Esophagus squamous epithelium (tissue), 5 donors: ENCODE measurements at places on chromosomes 7 and 10.
A peak's percentile ranks its signal among the peaks of the same experiment; 100 is the strongest.

DNA sequence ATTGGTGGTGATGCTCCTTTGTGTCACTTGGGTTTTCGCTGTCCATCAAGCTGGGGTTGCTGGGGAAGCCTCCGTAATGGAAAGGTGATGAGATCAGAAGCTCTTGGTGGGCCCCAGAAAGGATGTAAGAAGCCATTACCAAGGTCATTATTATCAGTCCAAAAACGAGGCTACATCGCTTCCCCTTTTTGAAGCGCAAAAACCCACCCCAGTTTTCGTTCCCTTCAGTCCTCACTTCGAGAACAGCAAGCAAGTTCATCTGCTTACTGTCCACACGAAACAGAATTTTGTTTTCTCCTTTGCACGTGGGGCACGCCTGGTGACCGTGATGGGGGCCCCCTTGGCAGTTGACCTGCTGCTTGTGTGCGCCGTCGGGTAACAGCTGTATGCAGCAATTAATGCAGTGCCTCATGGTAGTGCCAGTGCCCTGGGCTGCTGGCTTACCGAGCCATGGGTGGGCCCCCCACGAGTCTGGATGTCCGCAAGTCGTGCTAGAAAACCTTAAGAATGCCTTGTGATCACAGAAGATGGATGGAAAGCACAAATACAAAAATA lies 47.5 kb downstream of the CHST15 start:
- DNase-seq = no peak

GRCh38 chr10:121411004-121411403 lies 187.2 kb downstream of the FGFR2 start:
- DNase-seq = no peak

- DNase-seq = no peak
Measured at GRCh38 chr7:128951296-128951695, 13.6 kb downstream of the IRF5 start.

DNA sequence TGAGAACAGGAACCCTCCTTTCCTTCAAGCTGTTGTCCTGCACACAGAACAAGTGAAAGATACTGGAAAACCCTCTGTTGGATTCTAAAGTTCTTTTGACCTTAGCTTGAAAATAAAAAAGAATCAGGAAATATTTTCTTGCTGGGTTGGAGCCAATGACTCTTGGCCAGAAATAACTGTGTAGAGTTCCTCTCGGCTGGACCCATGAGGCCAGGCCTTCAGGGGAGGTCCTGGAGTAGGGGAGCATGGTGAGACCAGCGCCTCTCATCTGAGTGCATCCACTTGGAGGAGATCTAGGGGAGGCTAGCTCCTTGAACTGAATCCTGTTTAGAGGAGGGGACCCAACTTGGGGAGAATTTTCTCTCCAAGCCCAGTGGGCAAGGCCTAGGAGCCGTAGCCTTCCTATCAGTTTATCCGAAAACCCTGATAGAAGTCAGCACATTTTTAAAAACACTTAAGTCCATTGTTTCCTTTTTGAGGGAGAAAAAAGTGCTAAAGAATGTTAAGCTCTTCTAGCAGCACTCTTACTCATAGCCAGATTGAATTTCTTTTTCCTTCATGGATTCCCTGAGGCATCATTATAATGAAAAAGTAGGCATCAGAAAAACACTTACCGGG lies 635.7 kb upstream of the ANKRD30A start:
- DNase-seq = no peak

DNA sequence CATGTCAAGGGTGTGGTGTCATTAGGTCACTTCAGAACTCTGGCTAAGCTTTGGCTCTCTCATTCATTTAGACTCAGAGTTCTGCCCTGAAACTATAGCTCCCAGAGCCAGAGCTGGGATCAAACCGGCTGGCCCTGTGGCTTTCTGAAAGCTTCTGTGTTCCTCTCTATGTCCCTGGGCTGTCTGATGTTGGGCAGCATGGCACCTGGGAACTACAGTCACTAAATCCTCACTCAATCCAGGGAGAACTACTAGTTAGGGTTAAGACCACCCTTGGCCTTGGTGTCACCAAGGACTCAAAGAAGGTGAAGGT lies 13.2 kb downstream of the ATG9B start:
- DNase-seq = no peak

GRCh38 chr10:93422118-93422517 lies 60.0 kb downstream of the MYOF start:
- DNase-seq = no peak

- DNase-seq = no peak
Measured at GRCh38 chr7:51472873-51473272, 156.3 kb upstream of the COBL start.

DNA sequence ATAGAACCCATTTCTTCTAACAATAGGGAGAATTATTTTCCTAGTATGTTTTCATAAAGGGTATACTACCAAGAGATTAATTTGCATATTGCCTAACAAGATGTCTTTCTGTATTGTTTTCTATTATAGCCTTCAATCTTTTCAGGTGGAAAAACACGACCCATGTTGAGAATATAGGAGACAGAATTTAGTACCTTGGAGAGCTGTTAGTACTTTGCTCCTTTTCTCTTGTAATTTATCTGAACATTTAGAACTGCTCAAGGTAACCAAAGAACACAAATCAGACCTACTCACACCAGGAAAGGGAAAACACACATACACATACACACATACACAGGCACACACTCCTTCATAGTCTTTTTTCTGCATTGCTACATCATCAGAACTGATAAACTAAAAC lies 7.8 kb upstream of the TRDMT1 start:
- DNase-seq = no peak

DNA sequence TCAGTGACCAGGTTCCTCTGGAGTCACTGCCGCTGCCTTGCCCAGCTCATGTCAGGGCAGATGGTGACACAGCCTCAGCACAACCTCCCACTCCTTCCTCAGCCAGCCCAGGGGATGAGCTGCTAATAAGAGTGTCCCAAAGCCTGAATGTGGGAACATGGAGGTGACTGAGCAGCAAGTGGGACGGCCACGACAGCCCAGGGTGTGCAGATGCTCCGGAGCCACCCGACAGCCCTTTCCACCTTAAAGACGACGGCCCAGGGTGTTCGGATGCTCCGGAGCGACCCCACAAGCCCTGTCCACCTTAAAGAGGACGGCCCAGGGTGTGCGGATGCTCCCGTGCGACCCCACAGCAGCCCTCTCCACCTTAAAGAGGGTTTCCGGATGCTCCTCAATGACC lies 89.2 kb downstream of the DIP2C start:
- DNase-seq = no peak

GRCh38 chr10:35203745-35204144 lies 77.1 kb downstream of the CREM start:
- DNase-seq = no peak

- DNase-seq = no peak
Measured at GRCh38 chr7:148371280-148371937, 219.2 kb upstream of the C7orf33 start.

DNA sequence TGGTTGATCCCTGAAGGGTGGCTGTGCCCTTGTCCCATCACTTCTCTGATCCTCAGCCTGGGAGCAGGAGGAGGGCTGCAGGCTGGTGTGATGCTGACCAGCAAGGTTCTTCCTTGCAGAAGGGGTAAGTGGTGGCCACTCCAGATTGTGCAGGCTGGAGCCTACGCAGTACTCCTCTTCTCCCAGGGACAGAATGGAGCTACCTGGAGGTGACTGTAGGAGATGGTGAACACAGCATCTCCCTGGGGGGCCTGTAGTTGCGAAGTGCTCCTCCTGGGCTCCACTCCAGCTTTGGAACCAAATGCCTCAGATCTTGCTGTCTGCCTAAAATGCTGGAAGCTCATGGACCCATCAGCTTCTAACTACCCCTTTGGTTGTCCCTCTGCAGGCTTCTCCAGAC lies 323.6 kb upstream of the PODXL start:
- no peak for DNase-seq

- no peak for DNase-seq
Measured at GRCh38 chr7:92768501-92769393, 67.6 kb downstream of the CDK6 start.

- DNase-seq = no peak
Measured at GRCh38 chr10:123390332-123390731, 236.1 kb downstream of the BUB3 start.

- DNase-seq = no peak
Measured at GRCh38 chr7:32879460-32879859, 12.1 kb downstream of the KBTBD2 start.

DNA sequence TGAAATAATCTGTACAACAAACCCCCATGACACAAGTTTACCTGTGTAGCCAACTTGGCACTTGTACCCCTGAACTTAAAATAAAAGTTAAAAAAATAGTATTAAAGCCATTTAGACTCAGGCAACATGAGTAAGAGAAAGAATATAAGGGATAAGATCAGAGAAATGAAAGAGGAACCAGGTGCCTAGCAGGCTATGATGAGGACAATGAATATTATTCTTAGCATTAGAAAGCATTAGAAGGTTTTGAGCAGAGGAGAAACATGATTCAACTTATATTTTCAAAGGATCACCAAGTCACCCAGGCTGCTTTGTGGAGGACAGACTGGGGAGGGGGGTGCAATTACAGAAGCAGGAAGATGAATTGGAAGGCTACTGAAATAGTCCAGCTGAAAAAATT lies 48.1 kb upstream of the TES start:
- no peak for DNase-seq

DNA sequence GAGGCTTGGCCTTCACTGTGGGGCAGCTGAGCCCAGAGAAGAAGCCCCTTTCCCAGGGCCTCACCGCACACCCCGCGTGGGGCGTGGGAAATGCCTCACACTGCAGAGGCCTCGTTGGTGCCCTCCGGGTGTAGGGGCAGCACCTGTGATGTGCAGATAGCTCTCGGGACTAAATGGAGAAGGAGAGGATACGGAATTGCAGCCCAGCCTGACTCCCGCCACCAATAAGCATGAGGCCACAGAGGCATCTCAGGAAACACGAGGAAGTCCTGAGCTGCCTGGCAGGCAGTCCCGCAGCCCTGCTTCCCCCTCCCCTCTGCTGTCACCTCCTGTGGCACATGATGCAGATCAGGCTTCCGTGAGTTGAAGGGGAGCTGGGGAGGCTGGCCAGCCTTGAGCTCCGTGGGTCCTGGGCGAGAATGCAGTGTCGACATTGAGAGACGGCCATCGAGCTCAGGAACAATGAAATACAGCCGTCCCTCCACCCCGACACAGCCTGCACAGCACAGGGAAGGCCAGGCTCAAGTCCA lies 59.6 kb upstream of the PPP2R2D start:
- no peak for DNase-seq

- no peak for DNase-seq
Measured at GRCh38 chr7:124679586-124680225, 85.9 kb downstream of the GPR37 start.

GRCh38 chr7:130433301-130433700 lies 7.5 kb downstream of the CEP41 start:
- DNase-seq = no peak

DNA sequence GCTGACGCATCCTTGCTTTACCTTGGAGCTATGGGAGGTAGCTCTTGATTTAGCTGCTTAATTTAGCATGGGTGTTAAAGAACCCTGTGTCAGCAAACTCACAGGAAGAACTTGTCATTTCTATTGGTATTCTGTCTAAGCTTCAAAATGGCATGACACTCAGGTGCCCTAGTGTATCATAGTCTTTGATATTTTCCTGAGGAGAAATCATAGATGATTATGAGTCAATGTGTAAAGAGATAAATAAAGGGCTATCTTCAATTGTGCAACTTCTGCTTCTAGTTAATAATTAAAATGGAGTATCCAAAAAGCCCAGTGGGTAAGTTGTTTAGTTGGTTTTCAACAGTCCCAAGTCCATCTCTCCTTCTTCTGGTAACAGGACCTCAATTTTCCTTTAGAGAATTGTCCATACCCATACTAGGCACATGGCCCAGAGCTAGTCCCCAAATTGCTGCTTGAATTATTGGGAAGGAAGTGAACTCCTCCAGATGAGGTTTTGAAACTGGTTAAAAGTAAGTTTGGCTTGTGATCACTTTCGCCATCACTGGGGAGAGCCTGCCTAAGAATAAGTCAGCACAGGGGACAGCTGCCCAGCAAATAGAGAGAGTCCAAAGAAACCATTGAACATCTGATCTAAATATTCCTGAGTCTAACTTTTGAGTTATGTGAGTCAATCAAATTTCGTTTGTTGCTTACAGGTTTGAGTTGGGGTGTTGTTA lies 169.0 kb upstream of the PHYHIPL start:
- DNase-seq = no peak

DNA sequence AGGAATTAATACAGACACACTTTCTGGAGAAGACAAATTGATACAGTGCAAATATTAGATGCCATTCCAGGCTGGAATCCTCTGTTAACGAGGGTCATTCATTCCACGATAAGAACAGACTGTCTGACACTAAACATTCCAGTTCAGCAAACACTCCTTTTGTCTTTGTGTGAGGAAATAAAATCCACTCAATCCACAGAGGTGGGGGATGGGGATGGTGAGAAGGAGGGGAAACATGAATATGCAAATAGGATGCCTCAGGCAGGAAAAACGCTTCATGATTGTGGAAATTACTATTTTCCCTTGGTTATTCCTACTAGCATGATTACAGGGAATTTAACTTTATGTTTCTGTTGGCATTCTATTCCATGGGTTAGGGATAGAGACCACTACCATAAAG lies 196.9 kb upstream of the CDCA7L start:
- no peak for DNase-seq

- no peak for DNase-seq
Measured at GRCh38 chr7:38600741-38601140, 30.4 kb downstream of the AMPH start.

DNA sequence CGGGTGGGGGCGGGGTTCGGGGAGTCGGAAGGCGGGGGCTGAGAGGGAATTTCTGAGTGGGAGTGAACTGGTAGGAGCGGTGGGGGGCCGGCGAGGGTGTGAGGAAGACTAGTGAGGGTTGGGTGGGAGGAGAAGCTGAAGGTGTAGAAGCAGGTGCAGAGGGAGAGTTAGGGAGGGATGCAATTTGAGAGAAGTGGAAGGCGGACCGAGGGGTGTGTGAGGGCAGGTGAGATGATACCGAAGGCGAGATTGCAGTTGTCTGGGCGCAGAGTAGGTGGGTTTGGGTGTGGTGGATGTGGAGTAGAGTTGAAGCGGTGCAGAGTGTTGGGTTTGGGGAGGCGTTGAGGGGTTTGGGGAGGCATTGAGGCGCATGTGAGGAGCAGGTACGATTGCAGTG lies 643 bp downstream of the KAT6B start:
- DNase-seq = peak; percentile 79

GRCh38 chr7:14207138-14207537 lies 217.7 kb upstream of the ETV1 start:
- no peak for DNase-seq

DNA sequence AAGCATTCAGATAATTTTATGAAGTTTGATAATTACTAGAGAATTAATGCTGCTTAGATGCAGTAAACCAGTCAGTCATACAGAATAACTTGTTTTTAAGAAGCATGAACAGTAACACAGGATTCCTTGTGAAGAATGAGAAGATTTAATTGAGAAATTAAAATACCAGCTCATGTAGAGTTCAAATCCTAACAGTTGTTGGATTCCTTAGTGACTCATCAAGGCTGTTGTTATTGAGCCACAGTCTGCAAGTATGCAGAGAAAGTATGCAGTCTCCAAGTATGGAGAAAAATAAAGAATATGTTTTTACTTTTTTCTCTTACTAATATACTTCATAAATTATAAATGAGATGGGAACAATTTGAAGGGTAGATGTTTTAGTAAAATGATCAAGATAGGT lies 30.2 kb upstream of the CYP26C1 start:
- DNase-seq = no peak
